ENCODE measurements at places on chromosomes 1 and 21.

DNA sequence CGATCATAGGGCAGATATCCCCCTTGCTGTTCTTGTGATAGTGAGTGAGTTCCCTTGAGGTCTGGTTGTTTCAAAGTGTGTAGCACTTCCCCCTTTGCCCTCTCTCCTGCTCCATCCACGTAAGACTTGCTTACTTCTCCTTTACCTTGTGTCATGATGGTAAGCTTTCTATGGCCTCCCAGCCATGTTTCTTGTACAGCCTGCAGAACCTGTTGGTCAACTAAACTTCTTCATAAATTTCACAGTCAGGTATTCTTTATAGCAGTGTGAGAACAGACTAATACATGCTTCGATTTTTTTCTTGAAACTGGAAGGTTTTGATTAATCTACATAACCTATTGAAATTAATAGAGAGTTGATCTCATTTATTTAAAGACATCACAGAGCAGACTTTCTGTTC, 302.5 kb upstream of the PBX1 start:
- no peak for DNase-seq

DNA sequence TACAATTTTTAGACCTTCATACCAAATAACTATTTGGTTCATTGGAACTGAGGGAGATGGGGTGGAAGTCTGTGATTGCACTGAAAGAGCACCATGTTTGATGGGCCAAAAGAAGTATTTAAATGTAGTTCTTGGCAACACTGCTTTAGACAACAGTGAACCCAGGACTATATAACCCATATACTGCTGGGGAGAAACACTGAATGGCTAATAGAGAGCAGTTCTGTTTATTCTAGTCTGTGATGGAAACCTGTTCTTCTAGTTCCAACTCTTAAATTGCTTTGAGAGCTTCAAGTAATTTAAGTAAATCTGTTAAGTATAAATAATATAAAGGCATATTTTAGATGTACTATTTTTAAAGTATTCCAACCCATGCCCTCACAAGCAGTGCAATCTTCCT, 96.3 kb downstream of the NIBAN1 start:
- DNase-seq: no peak

DNA sequence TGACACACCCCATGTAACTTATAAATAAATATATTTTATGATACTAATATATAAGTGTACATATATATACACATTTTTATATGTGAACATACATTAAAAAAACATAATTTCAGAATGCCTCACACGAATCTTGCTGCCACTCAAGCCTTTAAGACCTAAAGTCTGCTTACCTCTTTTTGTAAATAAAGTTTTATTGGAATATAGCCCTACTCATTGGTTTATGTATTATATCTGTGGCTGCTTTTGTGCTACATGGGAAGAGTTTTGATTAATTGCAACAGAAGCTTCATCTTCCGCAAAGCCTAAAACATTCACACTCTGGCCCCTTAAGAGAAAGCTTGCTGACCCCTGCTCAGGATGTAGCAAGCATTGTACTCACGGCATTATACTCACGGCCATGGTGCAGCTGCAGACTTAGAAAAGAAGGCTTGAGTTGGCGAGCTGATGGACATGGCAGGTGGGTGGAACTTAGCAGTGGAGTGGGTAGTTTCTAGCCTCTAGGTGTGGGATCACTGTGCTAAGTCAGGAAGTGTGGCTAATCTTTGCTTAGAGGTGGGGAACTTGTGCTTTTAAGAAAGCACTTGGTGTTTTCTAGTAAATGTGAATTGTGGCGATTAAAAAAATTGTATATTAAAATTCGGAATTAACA, 80.8 kb downstream of the DYRK1A start:
- no peak for DNase-seq

GRCh38 chr1:211643324-211644212, 31.9 kb downstream of the NEK2 start:
- DNase-seq: no peak

DNA sequence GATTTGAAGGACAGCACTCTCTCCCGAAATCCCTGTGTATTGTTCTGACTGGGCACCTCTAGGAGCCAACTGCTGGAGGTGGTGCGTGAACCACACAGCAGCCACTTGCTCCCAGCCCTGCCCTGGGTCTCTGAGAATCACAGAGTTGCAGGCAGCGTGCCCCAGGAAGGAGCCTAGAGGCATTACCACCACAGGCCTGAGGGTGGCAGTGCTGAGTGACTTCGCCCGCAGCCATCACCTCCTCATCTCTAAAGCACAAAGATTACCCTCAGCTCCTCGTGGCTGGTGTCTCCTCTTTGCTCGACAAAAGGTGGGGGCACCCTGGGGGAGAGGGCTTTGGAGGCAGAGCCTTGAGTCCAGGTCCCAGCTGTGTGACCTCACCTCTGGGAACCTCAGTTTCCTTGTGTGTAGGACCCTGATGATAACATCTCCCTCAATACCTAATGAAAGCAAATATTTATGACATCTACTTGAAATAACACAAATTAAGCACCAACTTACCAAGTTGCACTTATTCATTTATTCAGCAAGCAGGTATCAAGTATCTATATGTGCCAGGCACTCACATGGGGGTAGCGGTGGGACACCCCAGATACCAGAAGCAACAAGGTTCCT, 86.3 kb downstream of the VWA5B1 start:
- DNase-seq: no peak

DNA sequence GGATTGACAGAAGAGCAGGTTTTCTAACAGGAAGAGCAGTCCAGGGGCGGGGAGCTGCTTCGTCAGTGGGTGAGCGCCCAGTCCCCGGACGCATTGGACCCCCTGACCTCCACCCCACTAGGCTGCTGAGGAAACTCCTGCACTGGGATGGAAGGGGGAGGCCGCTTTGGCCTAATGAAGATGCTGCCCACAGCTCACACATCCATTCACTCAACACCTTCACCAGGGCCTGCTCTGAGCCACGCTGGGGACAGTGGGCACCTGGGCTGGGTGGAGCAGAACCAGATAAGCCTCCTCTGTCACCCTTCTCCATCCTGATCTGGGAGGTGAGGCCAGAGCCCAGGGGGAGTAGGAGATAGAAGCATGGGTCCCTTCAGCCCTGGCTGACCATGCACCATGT, 13.3 kb downstream of the LRP8 start:
- no peak for DNase-seq

- DNase-seq: no peak
These were observed 6.0 kb upstream of the TGFBR3 start for GRCh38 chr1:91891969-91892368.

- DNase-seq: no peak
These were observed 31.3 kb upstream of the LRIG2 start for GRCh38 chr1:113041569-113042284.

- DNase-seq: no peak
These were observed 17.7 kb downstream of the PFKFB2 start for GRCh38 chr1:207070811-207071210.

DNA sequence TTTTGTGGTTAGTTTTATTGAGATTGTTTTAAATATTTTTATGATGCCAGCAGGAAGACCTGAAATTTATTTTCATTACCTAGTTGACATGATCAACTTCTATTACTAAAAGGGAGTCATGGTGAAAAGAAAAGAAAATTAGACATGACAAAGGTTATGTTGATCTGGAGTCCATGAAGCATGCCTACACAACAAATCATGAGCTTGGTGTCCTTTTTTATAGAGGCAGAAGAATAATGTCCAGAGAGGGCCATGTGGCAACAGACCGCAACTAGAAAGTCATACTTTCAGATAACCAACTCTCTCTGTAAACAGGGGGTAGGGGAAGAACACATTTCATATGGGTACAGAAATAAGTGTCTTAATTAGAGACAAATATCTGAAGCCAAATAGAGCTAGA, 175.5 kb upstream of the HOOK1 start:
- DNase-seq: no peak

DNA sequence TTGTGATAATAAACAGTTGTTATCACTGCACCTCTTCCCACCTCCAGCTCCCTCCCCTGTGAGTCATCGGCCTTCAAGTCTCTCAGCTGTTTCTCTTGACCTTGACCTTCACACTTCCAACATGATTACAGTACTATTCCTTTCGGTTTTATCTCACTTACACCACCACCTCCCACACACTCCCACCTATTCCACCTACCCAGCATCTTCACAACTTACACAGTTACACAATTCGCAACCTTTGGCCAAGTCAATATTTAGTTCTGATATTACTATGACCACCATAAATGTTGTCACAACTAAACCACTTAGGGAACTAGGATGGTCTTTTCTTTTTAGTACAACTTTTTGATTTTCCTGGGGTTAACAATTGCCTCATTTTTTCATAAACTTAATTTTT, 60.2 kb downstream of the RIPK4 start:
- DNase-seq: no peak

GRCh38 chr1:119822406-119822805, 11.1 kb upstream of the REG4 start:
- DNase-seq: no peak

DNA sequence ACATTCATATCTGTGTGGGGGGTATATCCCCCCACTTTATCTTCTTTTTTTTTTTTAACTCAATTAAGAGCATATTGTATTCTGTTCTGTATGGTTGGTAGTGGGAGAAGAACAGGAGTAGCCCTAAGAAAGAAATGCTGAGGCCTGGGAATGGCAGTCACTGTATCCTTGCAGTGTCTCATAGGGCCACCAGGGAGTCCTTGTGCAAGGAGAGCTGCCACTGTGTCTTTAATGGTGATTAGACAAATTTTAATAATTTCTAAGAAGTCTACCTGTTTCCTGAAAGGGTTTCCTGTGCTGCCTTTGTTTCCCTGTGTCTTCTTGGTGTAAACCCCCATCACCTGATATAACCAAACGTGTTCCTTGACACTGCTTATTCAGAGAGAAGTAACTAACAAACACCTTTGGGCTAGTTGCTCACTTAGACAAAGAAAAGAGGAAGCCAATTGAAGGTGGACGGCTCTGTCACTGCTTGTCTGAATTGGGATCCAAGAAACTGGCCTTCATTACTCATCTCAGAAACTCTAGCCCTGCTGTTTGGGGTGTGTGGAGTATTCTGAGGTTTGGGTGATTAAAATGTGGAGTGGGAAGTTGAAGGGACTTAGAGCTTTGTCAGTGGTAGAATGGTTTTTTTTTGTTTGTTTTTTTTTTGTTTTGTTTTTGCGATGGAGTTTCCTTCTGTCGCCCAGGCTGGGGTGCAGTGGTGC, 15.2 kb downstream of the GIPC2 start:
- DNase-seq: no peak

GRCh38 chr1:85417017-85417416, 47.9 kb downstream of the DDAH1 start:
- DNase-seq: no peak

DNA sequence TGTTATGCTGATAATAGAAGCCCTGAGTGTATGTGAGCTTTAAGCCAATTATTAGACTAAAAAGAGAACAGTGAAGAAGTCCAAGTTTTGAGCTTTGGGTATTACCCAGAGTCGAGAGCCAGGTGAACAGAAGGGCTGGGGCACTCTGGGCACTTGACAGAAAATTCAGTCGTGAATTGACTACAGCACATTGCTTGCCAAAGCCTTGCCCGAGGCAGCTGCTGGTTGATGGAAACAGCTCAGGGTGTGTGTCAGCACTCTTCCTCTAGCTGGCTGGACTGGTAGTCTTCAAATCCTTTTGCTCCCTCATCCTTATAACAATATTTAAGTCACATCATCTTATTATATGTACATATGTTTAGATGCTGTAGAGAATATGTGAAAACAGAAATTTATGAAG, 21.3 kb downstream of the PDE4B start:
- no peak for DNase-seq

GRCh38 chr1:5099558-5099957, 445.1 kb downstream of the AJAP1 start:
- DNase-seq: no peak

DNA sequence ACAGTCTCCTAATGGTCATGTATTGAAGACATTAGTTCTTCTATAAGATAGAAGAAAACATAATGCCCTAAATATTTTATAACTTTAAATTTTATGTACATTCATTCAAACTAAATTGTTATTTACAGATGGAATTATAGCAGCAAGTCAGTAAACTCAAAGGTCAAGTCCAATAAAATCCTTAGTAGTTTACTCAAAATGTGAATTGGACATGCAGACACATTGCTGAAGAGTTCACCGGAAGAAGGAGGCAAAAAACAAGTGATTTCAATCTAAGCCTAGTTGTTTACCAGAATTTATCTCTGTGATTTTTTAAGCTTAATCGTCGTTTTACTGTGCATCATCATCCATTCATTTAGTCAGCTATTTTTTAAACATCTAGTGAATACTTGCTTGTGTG, 149.7 kb downstream of the GREM2 start:
- no peak for DNase-seq

DNA sequence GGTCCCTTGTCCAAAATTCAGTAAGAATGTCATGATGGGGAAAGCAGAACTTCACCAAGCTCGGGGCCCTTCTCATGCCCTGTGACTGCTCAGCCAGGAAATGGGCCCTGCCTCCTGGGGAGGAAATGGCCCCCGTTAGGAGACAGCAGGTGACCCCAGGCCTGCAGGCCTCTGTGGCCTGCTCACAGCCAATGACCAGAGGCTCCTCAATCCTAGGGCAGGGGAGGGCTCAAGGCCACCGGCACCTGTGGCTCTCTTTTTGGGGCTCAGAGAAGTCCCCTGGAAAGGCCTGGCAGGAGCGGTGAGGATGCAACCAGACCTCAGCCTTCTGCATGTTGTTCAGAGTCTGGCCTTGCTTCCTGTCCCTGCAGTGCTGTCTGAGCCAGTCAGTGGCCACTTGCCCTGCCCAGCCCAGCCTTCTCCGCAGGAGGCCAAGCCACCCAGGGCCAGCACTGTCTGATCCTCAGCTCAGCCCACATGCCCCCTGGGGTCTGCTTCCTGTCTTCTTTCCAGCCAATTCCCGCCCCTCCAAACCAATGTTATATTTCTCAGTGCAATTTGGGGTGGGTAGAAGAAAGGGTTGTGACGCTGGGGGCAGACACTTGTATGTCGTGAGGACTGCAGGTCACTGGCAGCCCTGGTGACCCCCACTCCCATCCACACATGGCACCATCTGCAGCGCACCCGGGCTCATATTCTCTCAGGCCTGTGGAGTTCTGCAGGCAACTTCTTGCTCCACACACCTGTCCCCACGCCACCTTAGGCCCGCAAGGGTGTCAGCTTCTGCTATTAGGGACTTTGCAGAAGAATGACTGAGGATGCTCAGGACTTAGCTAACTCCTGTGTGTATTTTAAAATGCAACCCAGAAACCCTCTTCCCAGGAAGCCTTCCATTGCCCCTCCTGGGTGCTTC, 83.6 kb downstream of the ITPKB start:
- DNase-seq: no peak

GRCh38 chr1:41731516-41732030, 187.1 kb downstream of the HIVEP3 start:
- DNase-seq: no peak

- DNase-seq: no peak
These were observed 59.3 kb downstream of the AK4 start for GRCh38 chr1:65207317-65207716.
